T1000 (cell line): ENCODE measurements at places on chromosomes 6 and 20.
A peak's percentile ranks its signal among the peaks of the same experiment; 100 is the strongest.

- DNase-seq = no peak
Observed at GRCh38 chr6:166908811-166909210, 47.5 kb downstream of the RNASET2 start.

GRCh38 chr6:116352515-116353471 is 18.0 kb upstream of the DSE start:
- DNase-seq = peak; percentile 3

- DNase-seq = no peak
Observed at GRCh38 chr20:33847006-33847405, 35.9 kb downstream of the CHMP4B start.

DNA sequence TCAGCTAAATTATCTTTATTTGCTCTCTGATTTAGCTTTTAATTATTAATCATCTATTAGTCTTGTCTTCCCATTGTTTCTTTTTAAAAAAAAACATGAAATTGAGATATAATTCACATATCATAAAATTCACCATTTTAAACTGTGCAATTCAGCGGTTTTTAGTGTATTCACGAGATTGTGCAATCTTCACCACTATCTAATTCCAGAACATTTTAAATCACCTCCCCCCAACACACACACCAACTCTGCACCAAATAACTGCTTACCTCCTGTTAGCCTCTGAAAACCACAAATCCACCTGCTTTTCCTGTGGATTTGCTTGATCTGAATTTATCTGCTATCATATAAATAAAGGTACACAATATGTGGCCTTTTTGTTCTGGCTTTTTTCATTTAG is 8.8 kb upstream of the ABRACL start:
- no peak for DNase-seq

- no peak for DNase-seq
Observed at GRCh38 chr6:124560873-124561567, 401.2 kb upstream of the RNF217 start.

GRCh38 chr6:109687271-109687761 is 3.7 kb downstream of the AK9 start:
- DNase-seq = peak; percentile 67

DNA sequence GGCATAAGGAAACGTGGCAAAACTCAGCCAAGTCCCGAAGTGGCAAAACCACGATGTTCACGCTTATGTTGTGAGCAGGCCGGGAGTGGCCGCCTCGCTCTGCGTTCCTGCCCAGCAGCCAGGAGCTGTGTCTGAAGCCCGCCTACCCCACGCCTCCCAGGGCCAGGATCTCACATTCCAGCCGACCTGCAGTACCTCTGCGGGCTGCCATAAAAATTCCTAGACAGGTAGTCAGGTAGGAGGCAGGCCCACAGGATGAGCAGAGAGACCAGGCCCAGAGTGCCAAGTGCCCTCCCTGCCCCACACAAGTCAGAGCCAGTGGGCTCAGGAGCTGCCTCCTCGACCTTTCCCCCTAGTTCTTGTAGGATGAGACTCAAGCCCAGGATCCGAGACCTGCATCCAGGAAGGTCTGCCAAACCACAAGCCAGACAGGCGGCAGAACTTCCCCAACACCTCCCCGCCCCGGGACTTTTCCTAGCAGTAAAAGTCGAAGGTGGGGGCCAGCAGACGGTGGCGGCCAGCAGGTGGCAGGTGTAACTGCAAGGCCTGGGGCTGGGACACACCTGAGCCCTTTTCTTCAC is 16.7 kb downstream of the PMEPA1 start:
- no peak for DNase-seq

DNA sequence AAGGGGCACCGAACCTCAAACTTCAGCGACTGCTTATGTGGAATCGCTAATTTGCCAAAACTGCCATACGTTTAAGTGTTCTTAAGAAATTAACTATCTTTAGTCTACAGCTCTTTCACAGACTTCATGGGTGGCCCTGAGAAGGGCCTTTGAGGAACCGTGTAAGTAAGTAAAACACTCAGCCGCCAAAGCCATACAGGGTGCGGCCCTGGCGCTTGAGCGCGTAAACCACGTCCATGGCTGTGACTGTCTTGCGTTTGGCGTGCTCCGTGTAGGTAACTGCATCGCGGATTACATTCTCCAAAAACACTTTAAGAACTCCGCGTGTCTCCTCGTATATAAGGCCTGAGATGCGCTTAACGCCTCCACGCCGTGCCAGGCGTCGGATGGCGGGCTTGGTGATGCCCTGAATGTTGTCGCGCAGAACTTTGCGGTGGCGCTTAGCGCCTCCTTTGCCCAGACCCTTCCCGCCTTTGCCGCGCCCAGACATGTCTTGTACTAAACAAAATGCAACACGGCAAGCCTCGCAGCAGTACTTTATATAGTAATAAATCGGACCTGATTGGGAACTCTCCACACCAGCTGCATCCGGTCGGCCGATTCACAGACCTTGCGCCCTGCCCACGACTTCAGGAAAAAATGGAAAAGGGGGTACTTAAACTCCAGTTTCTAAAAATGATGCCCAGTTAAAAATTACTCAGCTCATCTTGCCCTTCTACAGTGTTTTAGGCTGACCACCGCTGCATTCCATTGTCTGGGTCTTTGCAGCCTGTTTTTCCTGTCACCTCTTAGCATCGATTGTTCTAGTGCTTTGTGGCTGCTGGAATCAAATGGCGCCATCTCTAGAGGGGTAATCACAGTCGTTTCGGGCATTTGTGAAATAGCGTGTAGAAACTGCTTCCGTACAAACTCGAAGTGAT is 38.9 kb downstream of the OR2B2 start:
- no peak for DNase-seq

GRCh38 chr20:58432186-58432954 is 43.3 kb downstream of the VAPB start:
- no peak for DNase-seq

DNA sequence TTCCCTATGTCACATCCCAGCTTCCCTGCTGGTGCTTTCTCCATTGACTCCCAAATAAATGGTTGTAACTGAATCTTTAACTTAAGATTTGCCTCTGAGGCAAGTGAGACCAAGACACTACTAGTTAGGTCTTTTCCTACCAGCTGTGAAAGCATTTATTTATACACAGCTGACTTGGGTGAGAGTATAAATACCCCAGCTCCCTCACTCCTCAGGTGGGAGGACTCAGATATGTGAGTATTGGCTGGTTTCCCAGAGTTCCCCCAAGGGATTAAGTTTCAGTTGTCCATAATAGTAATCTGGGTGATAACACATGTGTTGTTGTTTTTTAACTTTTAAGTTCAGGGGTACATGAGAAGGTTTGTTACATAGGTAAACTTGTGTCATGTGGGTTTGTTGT is 49.8 kb downstream of the CFAP61 start:
- no peak for DNase-seq

DNA sequence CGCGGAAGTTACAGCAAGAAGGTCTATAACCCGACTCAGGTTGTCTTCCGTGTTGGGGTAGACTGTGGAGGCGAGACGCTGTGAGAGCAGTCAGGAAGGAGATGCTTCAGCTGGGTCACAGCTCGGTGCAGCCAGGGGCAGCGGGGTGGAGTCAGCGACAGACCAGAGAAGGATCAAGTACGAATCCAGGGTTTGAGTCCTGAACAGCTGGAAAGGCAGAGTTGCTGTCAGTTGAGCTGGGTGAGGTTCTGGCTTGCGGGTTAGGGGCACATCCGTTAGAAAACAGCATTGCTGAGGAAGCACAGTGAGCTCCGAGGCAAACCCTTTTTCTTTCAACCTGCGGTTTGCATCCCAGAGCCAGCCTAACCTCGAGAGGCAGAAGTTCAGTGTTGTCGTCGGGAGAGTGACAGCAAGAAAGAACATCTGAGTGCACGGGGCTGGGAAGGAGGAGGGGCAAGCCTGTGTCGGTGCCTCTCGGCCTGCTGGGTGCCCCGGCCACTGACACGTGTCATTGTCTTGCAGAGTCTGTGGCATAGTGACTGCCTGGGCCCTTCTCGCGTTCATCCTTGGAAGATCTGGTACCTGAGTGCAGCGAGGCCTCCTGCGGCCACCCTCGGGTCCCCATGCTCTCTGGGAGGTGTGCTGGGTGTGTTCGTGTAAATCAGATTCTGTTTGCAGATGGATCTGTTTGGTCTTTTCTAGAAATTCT is 20.0 kb downstream of the PNLDC1 start:
- no peak for DNase-seq

DNA sequence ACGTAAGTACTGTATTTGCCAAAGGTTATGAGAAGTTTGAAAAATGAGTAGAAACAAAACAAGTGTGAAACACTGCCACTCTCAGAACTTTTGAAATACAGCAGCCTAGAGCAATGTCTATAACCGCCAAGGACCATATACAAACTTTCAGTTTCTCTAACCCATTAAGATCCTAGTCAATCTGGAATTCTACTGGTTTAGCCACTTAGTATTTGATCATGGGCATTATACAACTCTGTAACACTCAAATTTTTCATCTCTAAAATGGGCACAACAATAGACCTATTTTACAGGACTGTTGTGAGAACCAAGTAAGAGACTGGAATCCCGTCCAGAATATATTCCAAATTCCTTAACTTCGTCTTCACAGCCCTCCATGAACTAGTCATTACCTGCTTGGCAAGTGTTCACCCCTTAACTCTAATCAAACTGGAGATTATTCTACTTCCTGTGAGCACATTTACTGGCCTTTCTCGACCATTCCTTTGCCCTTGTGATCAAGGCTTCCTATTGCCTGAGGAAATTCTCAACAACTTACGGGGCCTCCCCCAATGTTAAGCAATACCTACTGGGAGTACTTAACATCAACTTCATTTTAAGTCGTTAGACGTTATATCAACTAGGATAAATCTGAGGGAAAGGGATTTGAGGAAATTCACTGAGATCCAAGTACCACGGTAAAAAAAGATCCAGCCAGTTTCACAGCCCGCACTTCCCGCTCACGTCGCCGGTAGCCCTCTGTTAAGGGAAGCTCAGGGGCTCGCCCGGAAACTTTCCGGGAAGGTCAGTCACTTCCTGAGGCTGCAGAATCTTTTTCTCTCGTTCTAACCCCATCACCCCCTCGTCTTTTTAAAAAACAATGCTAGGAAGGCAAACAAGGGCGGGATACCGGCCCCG is 1.1 kb downstream of the EIF2S2 start:
- no peak for DNase-seq

GRCh38 chr20:57335392-57335791 is 5.8 kb downstream of the SPO11 start:
- DNase-seq = no peak

- no peak for DNase-seq
Observed at GRCh38 chr6:99822741-99823512, 171.1 kb downstream of the MCHR2 start.

GRCh38 chr20:59736366-59736765 is 132.0 kb downstream of the PHACTR3 start:
- DNase-seq = no peak

- DNase-seq = no peak
Observed at GRCh38 chr20:39871013-39871412, 818.0 kb downstream of the MAFB start.

- no peak for DNase-seq
Observed at GRCh38 chr20:19207541-19207940, 4.9 kb upstream of the SLC24A3 start.

DNA sequence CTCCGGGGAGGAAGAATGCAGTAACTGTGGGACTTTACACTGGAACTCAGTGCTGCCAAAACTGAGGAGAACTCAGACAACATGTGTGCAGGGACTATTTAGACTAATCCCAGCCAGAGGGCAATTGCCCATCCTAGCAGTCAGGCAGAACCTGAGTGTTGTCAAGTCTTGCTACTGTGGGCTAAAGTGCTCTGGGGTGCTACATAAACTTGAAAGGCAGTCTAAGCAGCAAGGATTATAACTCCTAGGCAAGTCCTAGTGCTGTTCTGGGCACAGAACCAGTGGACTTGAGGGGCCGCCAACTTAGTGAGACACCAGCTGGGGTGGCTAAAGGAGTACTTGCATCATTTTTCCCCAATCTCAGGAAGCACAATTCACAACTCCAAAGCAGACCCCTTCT is 363.8 kb upstream of the PTCHD4 start:
- no peak for DNase-seq

- peak; percentile 26 for DNase-seq
Observed at GRCh38 chr6:37324131-37325033, 29.4 kb upstream of the RNF8 start.

- peak; percentile 42 for DNase-seq
Observed at GRCh38 chr6:112298021-112298745, 43.8 kb upstream of the LAMA4 start.

DNA sequence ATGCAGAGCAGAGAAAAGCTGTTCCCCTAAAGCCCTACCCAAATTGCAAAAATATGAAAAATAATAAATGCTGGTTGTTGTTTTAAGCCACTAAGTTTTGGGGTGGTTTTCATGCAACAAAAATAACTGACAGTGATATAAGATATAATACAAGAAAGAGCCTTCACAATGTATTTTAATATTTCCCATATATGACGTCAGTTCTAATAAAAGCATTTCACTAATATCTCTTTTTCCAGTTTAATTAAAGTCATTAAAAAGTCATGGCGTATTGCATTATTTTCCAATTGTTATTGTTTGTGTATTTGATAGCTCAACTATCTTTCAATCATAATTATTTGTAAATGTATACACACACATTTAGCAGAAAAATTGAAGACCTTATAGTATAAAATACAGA is 134.7 kb upstream of the EPHA7 start:
- DNase-seq = no peak

GRCh38 chr6:145763742-145764141 is 28.4 kb upstream of the EPM2A start:
- no peak for DNase-seq

GRCh38 chr6:137282254-137282653 is 63.1 kb upstream of the IFNGR1 start:
- DNase-seq = no peak

- peak; percentile 56 for DNase-seq
Observed at GRCh38 chr20:53582574-53583351, 10.9 kb downstream of the ZNF217 start.
